ENCODE measurements at places on chromosomes 7 and 10.

DNA sequence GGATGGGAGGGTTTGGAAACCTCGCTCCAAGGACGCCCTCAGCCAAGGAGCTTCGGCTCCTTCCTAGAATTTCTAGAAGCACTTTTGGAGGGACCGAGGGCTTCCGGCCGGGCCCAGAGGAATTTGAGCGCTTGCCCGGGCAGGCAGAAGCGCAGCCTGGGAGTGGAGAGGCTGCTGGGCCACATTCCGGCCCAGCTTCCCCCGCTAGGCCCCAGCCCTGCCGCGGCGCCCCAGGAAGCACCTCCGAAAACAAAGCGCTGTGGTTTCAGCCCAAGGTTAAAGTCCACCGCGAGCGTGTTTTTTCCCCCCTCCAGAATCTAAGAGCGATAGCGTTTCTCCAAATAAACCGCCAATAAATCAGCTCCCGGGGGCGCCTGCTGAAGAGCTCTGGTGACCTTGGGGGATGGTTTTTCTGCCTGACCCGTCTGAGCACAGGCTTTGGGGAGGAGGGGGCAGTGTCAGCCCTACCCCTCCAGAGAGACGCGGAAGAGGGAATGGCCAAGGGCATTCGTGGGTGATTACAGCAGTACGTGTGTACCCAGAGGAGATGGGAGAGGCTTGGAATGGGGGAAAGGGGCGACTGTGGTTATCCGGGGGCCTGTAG, 5.7 kb upstream of the TNRC18 start:
- no peak for DNase-seq

GRCh38 chr7:73844848-73845460, 2.6 kb upstream of the METTL27 start:
- no peak for DNase-seq

GRCh38 chr7:4700577-4701235, 18.6 kb downstream of the FOXK1 start:
- no peak for DNase-seq

DNA sequence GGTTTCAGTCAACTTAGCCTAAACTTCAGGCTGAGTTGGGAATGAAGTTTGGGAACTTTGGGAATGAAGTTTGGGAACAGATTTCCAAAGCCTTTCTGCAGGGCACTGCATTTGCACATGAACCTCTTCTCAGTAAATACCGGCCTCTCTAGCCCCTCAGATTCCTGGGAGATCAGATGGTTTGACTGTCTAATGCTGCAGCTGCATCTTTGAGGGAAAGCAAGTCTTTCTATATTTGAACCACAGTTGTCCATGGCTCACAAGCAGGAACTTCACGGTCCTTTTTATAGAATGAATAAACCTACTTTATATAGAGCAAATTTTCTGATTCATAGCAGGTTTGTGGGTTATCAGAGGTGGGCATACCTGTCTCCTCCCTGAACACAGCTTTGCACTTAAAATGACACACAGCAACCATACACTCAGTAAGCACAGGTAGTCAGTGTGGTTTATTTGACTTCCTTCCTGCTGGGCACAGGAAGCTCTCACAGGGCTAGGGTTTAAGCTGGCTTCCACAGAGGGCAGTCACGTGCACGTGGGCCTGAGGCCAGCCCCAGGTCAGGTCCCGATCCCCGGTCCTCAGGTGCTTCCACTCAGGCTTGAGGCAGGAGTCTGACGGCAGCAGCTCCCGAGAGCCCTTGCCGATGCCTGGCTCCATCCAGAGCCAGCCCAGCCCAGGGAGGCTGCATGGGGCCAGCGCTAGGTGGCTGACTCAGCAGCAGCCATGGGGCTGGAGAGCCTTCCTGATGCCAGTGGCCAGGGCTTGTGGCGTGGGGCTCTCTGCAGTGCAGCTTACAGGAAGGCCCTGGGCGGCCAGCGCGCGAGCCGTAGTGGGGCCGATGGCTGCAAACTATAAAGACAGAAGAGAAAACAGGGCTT, 12.8 kb upstream of the MMP21 start:
- no peak for DNase-seq

DNA sequence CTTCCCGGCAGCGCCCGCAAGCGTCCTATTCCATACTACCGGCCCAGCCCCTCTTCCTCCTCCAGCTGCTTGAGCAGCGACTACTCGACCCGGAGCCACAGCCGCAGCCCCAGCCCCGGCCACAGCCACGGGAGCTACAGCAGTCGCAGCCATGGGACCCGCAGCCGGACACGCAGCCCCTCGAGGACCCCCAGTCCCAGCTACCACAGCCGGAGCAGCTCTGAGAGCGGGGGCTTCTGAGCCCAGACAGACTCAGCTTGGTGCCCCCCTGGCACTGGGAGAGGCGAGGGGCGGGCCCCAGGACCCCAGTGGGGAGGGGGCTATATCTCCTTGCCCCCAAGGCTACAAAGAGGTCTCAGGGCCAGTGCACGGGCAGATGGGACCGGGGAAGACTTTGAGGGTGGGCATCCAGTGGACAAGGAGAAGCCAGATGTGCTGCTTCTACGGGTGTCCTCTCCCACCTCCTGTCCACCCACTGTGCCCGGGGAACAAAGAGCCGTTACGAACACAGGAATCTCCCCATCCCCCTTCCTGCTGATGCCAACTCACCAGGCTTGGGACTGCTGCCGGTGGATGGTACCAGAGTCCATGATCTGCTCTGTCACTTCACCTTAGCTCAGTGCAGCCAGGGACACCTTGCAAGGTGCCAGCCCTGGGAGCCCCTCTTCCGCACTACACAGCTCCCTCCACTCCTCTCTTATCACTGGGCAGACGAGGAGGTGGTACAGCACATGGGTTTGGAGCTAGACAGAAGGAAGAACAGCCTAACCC, 16.7 kb upstream of the HSPB1 start:
- DNase-seq, result no peak

- DNase-seq, result no peak
Measured at GRCh38 chr10:13970236-13970956, 360.3 kb downstream of the FRMD4A start.

- no peak for DNase-seq
Measured at GRCh38 chr7:155800741-155801267, 11.5 kb downstream of the SHH start.

- DNase-seq, result no peak
Measured at GRCh38 chr10:11024596-11024995, 6.9 kb downstream of the CELF2 start.

GRCh38 chr7:31077484-31078362, 25.6 kb downstream of the ADCYAP1R1 start:
- no peak for DNase-seq

DNA sequence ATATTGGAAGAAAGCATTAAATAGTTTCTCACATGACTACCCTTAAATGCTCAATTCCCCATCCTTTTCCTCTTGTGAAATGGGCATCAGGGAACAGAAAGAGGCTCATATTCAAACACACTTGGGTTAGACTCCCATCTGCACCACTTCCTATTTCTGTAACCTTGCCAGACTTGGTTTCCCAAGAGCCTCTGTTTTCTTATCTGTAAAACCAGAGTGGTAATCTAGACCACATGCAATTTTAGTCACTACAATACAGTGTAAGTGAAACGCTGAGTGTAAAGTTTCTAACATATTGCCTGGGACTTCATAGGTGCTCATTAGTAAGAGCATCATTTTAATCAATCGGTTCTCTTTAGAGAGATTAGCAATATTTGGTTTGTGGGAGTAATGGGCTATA, 136.3 kb downstream of the SORCS1 start:
- DNase-seq, result no peak

DNA sequence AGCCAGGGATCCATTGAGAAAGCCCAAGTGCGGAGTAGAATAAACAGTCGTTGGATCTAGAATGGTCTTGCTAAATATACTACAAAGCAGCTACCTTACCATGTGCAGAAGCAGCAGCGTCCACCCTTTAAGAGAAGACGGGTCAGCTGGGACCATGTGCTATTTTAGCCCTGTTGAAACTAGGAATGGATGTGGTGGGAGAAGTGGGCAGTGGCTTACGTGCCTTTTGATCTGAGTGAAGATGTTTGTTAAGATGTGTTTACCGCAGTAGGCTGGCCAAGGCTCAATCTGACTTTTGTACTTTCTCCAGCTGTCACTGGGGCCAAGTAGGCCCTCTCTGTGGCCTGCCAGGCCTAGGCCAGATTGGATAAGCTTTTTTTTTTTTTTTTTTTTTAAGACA, 9.2 kb downstream of the HABP2 start:
- DNase-seq, result no peak

DNA sequence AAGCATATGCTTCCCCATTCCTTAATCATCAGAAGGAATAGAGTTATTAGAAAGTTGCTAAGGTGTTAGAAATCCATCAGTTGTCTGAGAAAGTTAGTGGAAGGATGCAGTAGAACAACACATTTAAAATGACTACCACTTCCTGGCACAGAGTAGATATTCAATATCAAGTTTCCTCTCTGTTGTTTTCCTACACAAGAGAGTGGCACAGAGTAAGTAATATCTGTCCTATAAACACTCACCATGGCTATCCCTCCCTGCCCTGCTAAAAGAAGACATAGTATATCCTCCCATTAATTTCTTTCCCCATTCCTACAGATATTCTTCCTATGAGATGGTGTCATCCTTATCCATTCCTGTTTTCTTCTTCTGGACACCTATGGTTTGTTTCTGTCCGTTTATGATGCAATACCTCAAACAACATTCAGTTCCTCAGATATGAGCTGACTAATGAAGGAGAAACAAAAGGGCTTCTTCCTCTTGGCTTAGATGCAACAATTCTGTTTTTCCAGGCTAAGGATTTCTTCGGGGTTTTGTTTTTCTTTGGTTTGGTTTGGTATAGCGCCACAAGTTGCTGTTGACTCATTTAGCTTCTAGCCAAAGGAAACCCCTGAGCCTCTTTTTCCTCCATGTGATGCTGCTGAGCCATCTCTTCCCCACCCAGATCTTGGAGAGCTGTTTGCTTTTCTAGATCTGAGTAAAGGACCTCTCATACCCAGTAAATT, 32.9 kb upstream of the BPGM start:
- no peak for DNase-seq

DNA sequence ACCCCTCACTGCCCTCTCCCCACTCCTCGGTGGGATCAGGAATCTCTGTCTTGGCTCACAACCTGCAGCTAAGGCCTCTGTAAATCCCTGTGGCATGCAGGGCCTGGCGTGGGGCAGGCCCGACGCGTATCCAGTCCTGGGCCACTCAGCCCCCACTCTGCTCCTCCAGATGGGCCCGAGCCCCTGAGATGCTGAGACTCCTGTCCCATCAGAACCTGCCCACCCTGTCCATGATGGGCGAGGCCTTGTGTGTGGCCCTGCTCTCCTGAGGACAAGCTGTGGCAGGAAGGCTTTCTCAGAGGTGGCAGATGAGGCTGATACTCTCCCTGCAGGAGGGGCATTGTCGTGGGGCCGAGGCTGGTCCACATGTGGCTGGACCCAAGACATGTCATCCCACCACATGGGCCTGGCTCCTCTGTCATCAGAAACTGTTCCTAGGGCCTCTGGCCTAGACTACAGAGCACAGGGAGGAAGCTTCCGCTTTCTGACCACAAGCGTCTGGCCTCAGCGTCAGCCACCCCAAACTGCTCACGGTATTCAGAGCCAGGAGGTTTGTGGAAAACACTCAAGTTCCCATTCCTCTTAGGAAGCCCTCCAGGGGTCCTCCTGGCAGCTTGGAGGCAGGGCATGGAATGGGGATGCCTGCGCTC, 6.0 kb downstream of the ALOX5 start:
- no peak for DNase-seq

- peak; percentile 75 for DNase-seq
Measured at GRCh38 chr10:77431209-77431611, 206.4 kb downstream of the KCNMA1 start.

GRCh38 chr7:5276611-5277010, 6.1 kb upstream of the SLC29A4 start:
- peak; percentile 76 for DNase-seq

Data from WERI-Rb-1 (cell line).